ENCODE measurements at places on chromosomes 6 and 20.

DNA sequence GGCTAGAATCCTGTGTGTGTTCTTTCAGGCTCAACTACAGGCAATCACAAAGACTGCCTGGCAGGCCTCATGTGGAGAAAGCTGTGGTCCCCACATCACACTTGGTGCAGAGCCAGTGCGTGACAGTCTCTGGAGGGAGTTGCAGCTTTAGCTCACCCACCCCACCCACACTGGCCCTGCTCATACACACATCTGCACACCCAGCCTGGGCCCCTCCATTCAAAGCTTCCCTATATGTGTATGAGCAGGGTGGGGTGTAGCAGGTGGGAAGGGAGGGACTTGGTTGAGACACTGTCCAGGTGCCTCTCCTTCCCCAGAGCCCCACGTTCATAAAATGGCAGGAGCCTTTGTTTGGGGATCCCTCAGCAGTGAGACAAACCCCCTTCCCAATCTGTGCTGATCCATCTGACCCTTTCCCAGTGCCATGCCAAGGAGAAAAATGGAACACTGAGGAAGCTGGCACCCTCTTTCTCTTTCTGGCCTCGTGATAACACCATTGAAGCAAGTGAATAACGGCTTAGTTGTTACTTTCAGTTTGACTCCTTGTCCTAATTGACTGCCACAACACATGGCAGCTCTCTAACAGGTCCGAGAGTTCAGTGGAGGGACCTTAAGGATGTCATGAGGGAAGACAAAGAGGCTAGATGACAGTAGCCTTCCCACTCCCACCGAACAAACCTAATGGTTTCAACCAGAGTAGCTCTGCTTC lies 53.8 kb upstream of the NRSN1 start:
- DNase-seq: no peak

- DNase-seq: no peak
These were observed 515.7 kb upstream of the BTBD3 start for GRCh38 chr20:11401988-11402387.

- DNase-seq: no peak
These were observed 9.3 kb downstream of the OR2H1 start for GRCh38 chr6:29466241-29466640.

GRCh38 chr20:64157878-64158277 lies 6.4 kb upstream of the MYT1 start:
- DNase-seq: no peak
